Activated CD4-positive, alpha-beta T cell treated with anti-CD3 and anti-CD28 coated beads for 36 hours (primary cell): ENCODE measurements at places on chromosomes 5 and 9. TPM values are rescaled to one million over a fixed set of nuclear protein-coding genes. Genes with fewer than 3 reads are reported as not detected.
A peak's percentile ranks its signal among the peaks of the same experiment; 100 is the strongest.

- H3K36me3 ChIP-seq: peaks cover 21% of the 10 kb centered on the region
- no peak overlapping the region for H3K4me3 ChIP-seq
- no peak for DNase-seq
- H3K4me1 ChIP-seq: peaks cover 44% of the 10 kb centered on the region
- no peaks in the 10 kb centered on the region for H3K27me3 ChIP-seq
- H3K27ac ChIP-seq: no peak overlapping the region
Observed at GRCh38 chr5:180527659-180528058, 33.5 kb downstream of the CNOT6 start.

- DNase-seq: no peak
- no peak overlapping the region for H3K4me3 ChIP-seq
- H3K27me3 ChIP-seq: peaks cover 2% of the 10 kb centered on the region
Observed at GRCh38 chr5:167712986-167713585, 578.4 kb upstream of the WWC1 start.

DNA sequence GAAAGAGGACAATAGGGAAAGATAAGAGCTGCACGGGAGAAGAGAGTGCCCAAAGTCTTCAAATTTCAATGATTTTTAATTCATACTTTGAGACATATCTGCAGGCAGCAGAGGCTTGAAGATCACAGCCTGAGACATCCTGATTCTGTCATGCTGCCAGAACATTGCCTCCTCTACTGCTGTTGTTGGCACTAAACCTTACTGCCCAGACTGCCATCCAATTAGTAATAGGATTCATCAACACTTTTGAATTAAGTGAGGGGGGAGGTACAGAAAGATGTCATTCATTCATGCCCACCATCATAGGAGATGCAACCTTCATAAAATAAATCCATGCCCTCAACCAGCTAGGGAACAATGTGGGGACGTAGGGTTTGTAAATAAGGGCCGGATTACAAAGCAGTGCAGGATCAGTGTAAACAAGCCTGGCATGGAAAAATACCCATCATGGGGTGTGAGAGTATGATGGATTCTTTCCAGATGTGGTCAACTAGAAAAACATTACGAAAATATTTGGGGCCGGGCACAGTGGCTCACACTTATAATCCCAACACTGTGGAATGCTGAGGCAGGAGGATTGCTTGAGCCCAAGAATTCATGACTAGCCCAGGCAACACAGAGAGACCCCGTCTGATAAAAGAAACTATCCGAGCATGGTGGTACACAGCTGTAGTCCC is 122.1 kb upstream of the DAPK1 start:
- no peaks in the 10 kb centered on the region for H3K36me3 ChIP-seq
- H3K4me3 ChIP-seq: no peak overlapping the region

DNA sequence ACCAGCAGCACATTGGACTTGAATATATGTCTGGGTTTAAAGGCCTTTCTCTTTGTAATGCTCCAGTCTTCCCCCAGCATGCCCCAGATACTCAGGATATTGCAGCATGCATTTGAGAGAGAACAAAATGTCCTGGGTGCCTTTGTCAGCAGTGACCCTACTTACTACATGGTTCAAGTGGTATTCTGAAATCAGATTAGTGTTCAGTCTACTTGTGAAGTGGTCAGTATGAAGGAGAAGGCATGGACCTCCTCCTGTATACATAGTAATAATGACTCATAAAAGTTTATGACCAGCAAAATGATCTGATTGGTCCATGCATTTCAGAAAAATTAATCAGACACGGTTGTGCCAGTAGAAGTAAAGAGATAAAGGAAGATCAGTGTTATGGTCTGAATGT is 25.4 kb downstream of the GPR21 start:
- H3K27me3 ChIP-seq: no peaks in the 10 kb centered on the region
- H3K36me3 ChIP-seq: peaks cover 4% of the 10 kb centered on the region

DNA sequence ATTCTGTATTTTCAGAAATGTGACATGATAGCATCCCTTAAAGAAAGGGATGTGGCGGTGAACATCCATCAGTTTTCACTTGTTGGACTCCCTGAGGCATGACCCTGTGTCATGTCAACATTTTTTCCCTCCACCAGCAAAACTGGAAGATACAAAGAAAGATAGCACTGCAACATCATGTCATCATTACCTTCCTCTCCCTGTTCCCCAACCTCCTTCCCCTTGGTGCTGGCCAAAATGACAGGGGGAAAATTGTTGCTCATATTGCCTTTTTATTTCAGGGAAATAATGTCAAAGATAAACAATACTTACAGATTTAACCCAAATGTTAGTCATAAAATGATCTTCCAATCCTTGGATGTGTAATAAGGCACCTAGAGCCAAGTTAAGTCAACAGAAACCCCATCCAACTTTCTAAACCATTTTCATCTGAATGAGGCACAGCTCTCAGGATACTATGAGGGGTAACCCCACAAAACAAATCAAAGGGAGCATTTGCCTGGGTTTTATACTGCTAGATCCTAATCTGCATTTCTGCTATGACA is 644.3 kb downstream of the ACTL7B start:
- H3K4me1 ChIP-seq: no peaks in the 10 kb centered on the region
- no peak overlapping the region for H3K27ac ChIP-seq
- DNase-seq: no peak
- H3K4me3 ChIP-seq: no peak overlapping the region
- H3K27me3 ChIP-seq: no peaks in the 10 kb centered on the region

- H3K27me3 ChIP-seq: no peaks in the 10 kb centered on the region
- peaks cover 70% of the 10 kb centered on the region for H3K4me1 ChIP-seq
- no peak overlapping the region for H3K4me3 ChIP-seq
- DNase-seq: no peak
- peak overlapping the region; percentile 10 for H3K27ac ChIP-seq
- H3K36me3 ChIP-seq: peaks cover 62% of the 10 kb centered on the region
Observed at GRCh38 chr9:72361217-72361616, 3.8 kb downstream of the ZFAND5 start.

DNA sequence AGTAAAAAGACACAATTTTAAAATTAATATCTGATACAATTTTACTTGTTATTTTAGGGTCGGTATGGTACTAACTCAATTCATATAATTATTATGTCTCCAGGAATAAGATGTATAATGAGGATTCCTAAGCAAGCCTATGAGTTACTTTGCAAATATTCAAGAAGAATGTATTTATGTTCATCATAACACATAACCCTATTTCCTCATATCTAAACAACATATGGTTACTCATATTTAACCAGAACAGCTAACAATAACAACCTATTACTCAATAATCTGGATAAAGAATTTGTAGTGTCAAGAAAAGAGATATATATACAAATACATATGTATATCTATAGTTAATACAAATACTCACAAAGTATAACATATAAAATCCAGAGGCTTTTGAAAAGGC is 285.9 kb downstream of the ARL15 start:
- no peak for DNase-seq
- no peaks in the 10 kb centered on the region for H3K36me3 ChIP-seq
- peaks cover 26% of the 10 kb centered on the region for H3K4me1 ChIP-seq
- no peak overlapping the region for H3K27ac ChIP-seq
- H3K27me3 ChIP-seq: no peaks in the 10 kb centered on the region
- no peak overlapping the region for H3K4me3 ChIP-seq

DNA sequence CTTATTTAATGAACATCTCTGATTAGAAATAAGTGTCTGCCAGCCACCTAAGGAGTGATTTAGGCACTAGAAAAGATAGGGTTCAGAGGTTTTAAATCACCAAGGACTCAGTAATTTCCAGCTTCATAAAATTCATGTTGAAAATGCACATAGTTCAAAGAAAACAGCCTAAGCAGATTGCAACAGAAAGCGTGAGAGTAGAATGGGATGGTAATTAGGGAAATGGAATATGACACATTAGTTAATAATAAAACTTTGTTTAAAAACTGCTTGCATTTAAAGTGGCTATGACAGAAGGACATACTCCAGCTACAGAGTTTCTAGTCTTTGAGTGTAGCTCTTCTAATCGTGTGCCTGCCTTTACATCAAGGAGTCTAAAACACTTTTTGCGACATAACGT is 490.8 kb downstream of the TLE4 start:
- peaks cover 5% of the 10 kb centered on the region for H3K27me3 ChIP-seq
- H3K27ac ChIP-seq: no peak overlapping the region
- DNase-seq: no peak
- H3K4me3 ChIP-seq: no peak overlapping the region
- H3K4me1 ChIP-seq: no peaks in the 10 kb centered on the region
- H3K36me3 ChIP-seq: no peaks in the 10 kb centered on the region

GRCh38 chr5:147190331-147190730 is 44.5 kb upstream of the STK32A start:
- no peak overlapping the region for H3K27ac ChIP-seq
- H3K4me1 ChIP-seq: peaks cover 2% of the 10 kb centered on the region
- no peak overlapping the region for H3K4me3 ChIP-seq
- H3K36me3 ChIP-seq: no peaks in the 10 kb centered on the region

- peaks cover 48% of the 10 kb centered on the region for H3K27me3 ChIP-seq
- H3K36me3 ChIP-seq: no peaks in the 10 kb centered on the region
- H3K27ac ChIP-seq: no peak overlapping the region
- H3K4me3 ChIP-seq: no peak overlapping the region
- no peak for DNase-seq
Observed at GRCh38 chr5:138790684-138791083, 37.5 kb downstream of the CTNNA1 start.

GRCh38 chr5:90051756-90052155 is 357.8 kb downstream of the CETN3 start:
- H3K27ac ChIP-seq: no peak overlapping the region
- H3K36me3 ChIP-seq: no peaks in the 10 kb centered on the region
- H3K4me3 ChIP-seq: no peak overlapping the region
- H3K4me1 ChIP-seq: no peaks in the 10 kb centered on the region

DNA sequence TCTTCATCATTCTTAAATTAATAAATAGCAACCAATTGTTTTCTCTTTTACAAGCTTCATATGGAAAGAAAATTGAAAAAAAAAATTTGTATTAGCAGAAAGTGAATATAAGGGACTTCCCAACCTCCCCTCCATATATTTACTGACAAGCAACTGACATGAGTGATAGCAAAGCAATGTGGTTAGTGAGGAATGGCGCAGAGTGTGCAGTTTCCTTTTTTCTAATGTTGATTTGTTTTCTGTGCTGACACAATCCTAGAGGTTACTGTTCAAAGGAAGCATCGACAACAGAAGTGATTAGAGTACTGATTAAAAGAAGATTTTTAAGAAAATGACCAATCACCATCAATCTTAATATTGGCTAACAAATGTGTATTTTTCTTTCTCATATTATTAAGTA is 1.7 kb upstream of the PTGER4 start:
- peak overlapping the region; percentile 70 for H3K27ac ChIP-seq
- H3K27me3 ChIP-seq: no peaks in the 10 kb centered on the region
- peak; percentile 44 for DNase-seq
- peaks cover 33% of the 10 kb centered on the region for H3K36me3 ChIP-seq
- peak overlapping the region; percentile 93 for H3K4me3 ChIP-seq
- peaks cover 49% of the 10 kb centered on the region for H3K4me1 ChIP-seq

GRCh38 chr9:133864011-133864410 is 125.9 kb upstream of the SARDH start:
- no peak for DNase-seq
- no peaks in the 10 kb centered on the region for H3K4me1 ChIP-seq
- H3K4me3 ChIP-seq: no peak overlapping the region
- H3K27ac ChIP-seq: no peak overlapping the region
- H3K36me3 ChIP-seq: no peaks in the 10 kb centered on the region
- H3K27me3 ChIP-seq: no peaks in the 10 kb centered on the region

DNA sequence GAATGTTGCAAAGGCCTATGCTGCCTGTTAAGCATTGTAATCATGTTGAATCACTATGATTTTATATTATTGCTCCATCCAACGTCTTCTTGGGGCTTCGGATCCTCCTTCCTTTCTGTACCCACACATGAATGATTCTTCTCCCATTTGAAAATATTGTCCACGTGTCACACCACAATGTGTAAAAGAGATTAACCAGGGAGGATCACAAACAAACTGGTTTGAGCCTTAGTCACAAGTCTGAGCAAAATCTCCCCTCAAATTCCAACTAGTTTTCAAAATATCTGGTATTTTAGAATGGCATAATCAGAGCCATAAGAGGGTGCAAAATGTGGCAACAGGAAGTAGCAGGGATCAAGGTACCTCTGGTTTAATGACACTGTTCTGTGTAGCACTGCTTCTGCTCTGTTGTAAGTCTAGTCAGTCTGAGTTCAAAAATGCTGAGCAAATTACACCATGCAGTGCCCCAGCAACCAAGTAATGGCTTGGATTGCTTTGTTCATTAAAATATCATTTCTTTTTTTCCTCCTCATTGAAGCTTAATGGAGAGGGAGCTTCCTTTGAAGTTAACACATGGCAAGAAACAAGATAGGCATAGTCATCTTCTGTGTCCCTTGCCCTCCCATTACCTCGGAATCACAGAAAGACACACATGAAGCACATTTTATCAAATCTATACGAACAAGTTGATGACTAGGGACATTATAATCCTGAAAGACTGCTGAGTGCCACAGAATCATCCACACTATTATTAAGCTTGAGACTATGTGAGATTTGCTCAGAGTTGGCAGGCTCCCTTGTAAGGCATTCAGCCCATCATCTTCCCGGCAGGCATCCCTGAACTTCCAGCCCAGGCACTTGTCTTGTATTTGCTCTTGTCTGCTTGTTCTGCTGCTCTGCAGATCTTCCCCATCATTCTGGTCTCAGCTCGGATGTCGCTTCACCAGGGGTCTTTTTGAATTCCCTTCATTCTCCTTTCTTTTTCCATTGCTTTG is 102.0 kb upstream of the PRLR start:
- no peaks in the 10 kb centered on the region for H3K4me1 ChIP-seq
- H3K4me3 ChIP-seq: no peak overlapping the region
- no peak overlapping the region for H3K27ac ChIP-seq
- no peak for DNase-seq

GRCh38 chr5:9545136-9545991 is 511 bp downstream of the SEMA5A start:
- peaks cover 22% of the 10 kb centered on the region for H3K27me3 ChIP-seq
- H3K27ac ChIP-seq: no peak overlapping the region
- no peak for DNase-seq
- no peak overlapping the region for H3K4me3 ChIP-seq
- H3K4me1 ChIP-seq: peaks cover 3% of the 10 kb centered on the region

- no peaks in the 10 kb centered on the region for H3K36me3 ChIP-seq
- H3K4me1 ChIP-seq: no peaks in the 10 kb centered on the region
- H3K27ac ChIP-seq: no peak overlapping the region
- DNase-seq: no peak
- H3K27me3 ChIP-seq: no peaks in the 10 kb centered on the region
Observed at GRCh38 chr5:4640795-4641194, 499.3 kb upstream of the ADAMTS16 start.

Gene IL3
- total RNA-seq: 10.8 TPM

Gene FGF10
- not detected for total RNA-seq

Gene PKN3
- 14.6 TPM for total RNA-seq

Gene TTC39B
- total RNA-seq: 34.4 TPM

Gene CCDC192
- total RNA-seq: not detected

Gene JAKMIP2
- 3.9 TPM for total RNA-seq

Gene C5orf58
- total RNA-seq: not detected

Gene FBXO38
- total RNA-seq: 65.4 TPM

Gene ANKRD18B
- total RNA-seq: 1.5 TPM

Gene MZB1
- 9.8 TPM for total RNA-seq

Gene MRPS30
- total RNA-seq: 73.3 TPM

Gene HOMER1
- 11.1 TPM for total RNA-seq
